ENCODE measurements at places on chromosomes 7 and 10. TPM values are rescaled to one million over a fixed set of nuclear protein-coding genes. Genes with fewer than 3 reads are reported as not detected.

Gene SH3PXD2A
- total RNA-seq: 10.3 TPM

Gene GIMAP6
- not detected for total RNA-seq

Gene LRRC17
- 76.6 TPM for total RNA-seq

Gene GPNMB
- 13.8 TPM for total RNA-seq

Gene FAM170B
- not detected for total RNA-seq

Gene KIAA1217
- 3.9 TPM for total RNA-seq

Gene CCDC172
- not detected for total RNA-seq

Gene CFAP46
- total RNA-seq: 3.9 TPM

Gene LIPK
- total RNA-seq: not detected

Gene UNCX
- not detected for total RNA-seq

Gene ARPC1B
- total RNA-seq: 288 TPM

Gene TBX20
- 0.15 TPM for total RNA-seq

Gene CPN1
- not detected for total RNA-seq

Gene HELLS
- total RNA-seq: 28.6 TPM

Gene ZNF746
- total RNA-seq: 16.0 TPM

Gene HOXA11
- not detected for total RNA-seq

Gene ASB10
- not detected for total RNA-seq

Gene CNPY1
- not detected for total RNA-seq

Gene MBL2
- total RNA-seq: not detected

Gene FGFBP3
- total RNA-seq: 2.2 TPM

Gene IFIT1
- 12.3 TPM for total RNA-seq

Gene TRRAP
- 13.1 TPM for total RNA-seq

Gene VGF
- 1.7 TPM for total RNA-seq

Gene AKR1C3
- total RNA-seq: 1.8 TPM

Gene AIFM2
- 6.5 TPM for total RNA-seq

Gene SPDYE6
- total RNA-seq: not detected

Gene ANKRD2
- 0.89 TPM for total RNA-seq

Gene EVX1
- not detected for total RNA-seq

Gene VAX1
- total RNA-seq: not detected

Gene SPDYE1
- not detected for total RNA-seq

Gene CCL26
- total RNA-seq: 1.7 TPM

Gene SFTPA1
- total RNA-seq: not detected

Gene FAM149B1
- 11.6 TPM for total RNA-seq

Gene GRB10
- total RNA-seq: 26.3 TPM

Gene TMEM176B
- not detected for total RNA-seq

Gene CYP26C1
- total RNA-seq: not detected
